ENCODE measurements at places on chromosomes 4 and X.

DNA sequence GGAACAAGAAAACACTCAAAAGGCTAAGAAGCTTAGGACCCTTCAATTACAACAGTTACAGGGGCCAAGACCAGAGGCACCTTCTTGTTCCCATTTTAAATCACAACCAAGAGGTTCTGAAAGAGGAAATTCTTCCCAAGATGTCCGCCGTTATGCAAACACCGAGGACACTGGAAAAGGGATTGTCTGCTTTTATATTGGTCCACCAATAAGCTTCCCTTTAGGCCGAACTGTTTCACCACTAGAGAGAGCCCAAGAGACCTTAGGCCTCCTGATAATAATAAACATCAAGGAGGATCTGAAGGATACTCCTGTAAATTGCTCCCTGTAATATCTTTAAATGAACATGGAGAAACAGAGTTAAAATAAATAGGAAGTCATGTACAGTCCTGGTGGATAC lies 92.6 kb upstream of the NLRP2B start:
- no peak for DNase-seq

GRCh38 chrX:152831391-152831790 lies 528 bp downstream of the NSDHL start:
- no peak for DNase-seq

- DNase-seq, result no peak
Measured at GRCh38 chr4:1366371-1367229, 19.6 kb downstream of the UVSSA start.

DNA sequence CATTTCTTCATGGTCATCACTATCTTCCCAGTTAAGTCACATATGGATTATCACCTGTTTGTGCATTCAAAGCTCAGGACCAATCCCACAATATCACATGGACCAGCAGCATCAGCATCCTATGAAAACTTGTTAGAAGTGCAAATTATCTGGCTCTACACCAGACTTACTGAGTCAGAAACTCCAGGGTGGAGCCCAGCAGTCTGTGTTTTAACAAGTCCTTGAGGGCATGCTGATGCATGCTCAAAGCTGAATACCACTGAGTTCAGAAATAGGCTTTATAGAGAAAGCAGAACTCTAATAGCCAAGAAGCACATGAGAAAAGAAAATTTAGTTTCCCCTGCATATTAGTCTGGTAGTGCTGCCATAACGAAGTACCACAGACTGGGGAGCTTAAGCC lies 62.4 kb upstream of the GABRQ start:
- DNase-seq, result no peak

DNA sequence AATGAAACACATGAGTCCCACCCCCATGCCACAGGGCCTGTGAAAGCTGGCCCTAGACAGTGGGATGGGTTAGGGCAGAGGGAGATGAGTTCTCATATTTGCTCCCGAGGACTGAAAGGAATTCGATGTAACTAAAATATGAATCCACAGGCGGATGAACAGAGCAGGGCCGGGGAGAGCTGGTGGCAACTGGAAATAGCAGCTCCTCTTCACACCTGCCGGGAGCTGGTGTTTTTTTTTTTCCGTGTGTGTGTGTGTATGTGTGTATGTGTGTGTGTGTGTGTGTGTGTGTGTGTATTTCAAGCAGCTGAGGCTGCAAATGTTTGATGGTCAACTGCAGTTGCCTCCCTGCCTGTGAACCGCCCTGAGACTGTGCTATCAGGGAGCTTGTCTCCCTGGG lies 115.1 kb upstream of the PSAPL1 start:
- DNase-seq, result no peak

- DNase-seq, result peak; percentile 5
Measured at GRCh38 chr4:132513491-132513890, 635.6 kb upstream of the PCDH10 start.

- no peak for DNase-seq
Measured at GRCh38 chrX:15321447-15321846, 6.0 kb upstream of the ASB11 start.

GRCh38 chr4:74755486-74755885 lies 38.8 kb downstream of the BTC start:
- no peak for DNase-seq

DNA sequence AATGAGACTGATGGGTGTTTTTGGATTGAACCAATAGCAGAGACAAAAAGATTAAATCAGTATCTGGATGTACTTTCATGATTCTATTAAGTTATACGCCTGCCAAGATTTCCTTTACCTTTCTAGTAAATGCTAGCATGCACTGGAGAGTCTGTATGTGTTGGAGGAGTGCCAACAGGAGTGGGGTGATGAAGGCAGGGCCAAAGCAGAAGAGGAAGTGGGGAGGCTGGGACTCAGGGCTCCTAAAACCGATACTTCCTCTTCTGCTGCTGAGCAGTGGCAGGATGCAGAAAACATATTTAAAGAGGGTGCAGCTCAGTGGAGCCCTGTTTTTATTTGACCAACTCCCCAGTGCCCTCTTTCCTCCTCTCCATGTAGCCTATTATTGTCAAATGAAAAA lies 5.6 kb downstream of the CYSLTR1 start:
- no peak for DNase-seq

- DNase-seq, result no peak
Measured at GRCh38 chrX:70434914-70435586, 9.6 kb upstream of the DLG3 start.

DNA sequence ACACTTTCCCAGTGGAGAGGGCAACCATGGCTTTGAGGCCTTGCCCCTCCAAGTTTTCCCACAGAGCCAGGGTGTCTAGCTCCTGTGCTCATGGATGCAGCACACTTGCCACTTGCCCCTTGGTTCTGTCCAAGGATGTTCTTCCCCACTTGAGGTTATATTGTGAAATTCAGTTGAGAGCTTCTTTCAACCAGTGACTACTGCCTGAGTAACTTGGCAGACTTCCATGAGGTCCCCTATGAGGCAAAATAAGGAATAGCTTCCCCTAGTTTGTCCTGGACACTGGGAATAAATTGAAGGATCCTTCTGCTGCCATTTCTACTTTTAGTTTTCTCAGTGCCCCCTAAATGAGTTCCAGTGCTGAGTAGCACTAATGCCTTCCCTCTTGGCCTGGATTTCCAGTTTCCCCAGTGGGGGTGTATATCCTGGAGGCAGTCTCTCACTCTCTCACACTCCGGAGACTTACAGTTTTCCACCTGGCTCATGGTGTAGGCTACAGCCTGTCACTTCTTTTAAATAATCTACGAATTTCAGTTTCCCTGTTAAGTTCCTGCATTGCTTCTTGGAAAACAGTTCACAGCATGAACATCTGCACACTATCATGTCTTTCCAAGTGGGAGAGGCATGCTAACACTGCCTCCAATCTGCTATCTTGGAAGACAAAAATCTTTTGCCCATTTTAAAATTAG lies 36.4 kb upstream of the ADH4 start:
- DNase-seq, result no peak

GRCh38 chr4:46954643-46955042 lies 38.7 kb downstream of the GABRA4 start:
- DNase-seq, result no peak

GRCh38 chrX:100635040-100635439 lies 1.6 kb downstream of the TSPAN6 start:
- no peak for DNase-seq

GRCh38 chr4:55030589-55030988 lies 94.8 kb downstream of the KDR start:
- DNase-seq, result no peak

GRCh38 chrX:9316096-9316495 lies 148.8 kb upstream of the TBL1X start:
- no peak for DNase-seq

DNA sequence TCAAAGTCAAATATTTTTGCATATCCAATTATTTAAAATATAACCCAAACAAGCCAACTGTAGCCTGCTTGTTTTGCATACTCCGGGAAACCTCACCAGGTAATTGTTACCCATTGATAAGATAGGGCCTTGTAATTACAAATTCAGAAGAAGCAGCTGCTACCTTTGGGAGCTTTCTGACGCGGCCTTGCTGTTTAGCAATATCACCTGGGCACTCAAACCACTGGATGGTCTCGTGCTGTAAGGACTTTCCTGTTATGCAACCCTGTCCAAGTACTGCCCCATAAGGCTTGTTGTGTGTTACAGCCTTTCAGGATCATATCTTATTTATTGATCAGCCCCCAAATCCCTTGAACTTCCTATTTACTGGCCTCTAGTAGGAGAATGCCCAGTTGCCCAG lies 52.1 kb downstream of the HS3ST1 start:
- no peak for DNase-seq

DNA sequence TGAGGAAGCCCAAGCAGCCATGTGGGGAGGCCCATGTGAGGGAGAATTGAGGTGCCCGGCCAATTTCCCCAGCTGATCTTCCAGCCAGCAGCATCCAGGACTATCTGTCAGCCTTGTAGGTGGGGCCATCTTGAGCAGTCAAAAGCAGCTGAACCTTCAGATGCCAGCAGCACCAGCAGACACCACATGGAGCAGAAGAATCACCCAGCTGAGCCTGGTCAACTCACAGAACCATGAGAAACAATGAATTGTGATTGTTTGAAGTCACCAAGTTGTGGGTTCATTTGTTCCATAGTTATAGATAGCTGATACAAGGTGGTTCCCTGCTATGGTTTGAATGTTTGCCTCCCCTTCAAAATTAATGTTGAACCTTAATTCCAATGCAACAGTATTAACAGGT lies 85.1 kb upstream of the ATP6AP2 start:
- no peak for DNase-seq

DNA sequence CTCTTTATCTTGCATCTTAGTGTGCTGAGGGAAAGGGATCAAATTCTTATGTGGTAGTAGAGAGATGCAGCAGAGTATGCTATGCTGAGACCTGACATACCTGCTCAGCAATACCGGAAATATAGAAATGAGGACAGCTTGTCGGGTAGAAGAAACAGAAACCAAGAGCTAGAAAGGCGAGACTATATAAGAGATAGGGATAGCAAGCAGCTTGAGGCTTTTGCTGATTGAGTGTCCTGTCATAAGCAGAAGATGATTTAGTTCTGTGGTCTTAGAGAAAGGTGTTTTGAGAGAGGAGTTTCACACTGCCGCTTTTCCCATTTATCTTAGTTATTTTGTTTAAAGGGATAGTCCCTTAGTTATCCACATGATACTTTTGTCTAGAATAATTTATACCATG lies 31.7 kb downstream of the USP9X start:
- no peak for DNase-seq

GRCh38 chr4:167119392-167119791 lies 114.9 kb downstream of the SPOCK3 start:
- no peak for DNase-seq

DNA sequence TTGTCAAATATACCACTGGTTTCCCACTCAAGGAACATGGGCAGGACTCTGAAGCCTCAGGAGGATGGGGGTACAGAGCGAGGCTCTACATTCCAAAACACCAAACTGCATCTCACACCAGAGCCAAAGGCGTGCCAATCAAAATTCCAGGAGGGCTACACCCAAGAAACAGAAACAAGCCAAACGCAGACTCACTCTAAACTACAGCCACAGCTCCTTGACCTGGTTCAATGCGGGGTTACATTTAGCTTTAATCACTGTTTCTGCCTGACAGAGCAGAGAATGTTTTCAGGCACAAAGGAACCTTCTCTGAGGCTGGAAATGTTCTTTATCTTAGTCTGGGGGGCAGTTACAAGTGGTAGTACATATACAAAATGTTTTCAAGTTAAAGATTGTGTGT lies 2121.5 kb upstream of the AGA start:
- no peak for DNase-seq

- DNase-seq, result no peak
Measured at GRCh38 chrX:1430451-1430850, 22.3 kb downstream of the ASMTL start.

- DNase-seq, result no peak
Measured at GRCh38 chr4:138341739-138342415, 99.7 kb upstream of the SLC7A11 start.

- peak; percentile 40 for DNase-seq
Measured at GRCh38 chr4:140300271-140300970, 73.0 kb upstream of the SCOC start.

GRCh38 chr4:111854494-111855087 lies 290.7 kb upstream of the FAM241A start:
- DNase-seq, result peak; percentile 26

DNA sequence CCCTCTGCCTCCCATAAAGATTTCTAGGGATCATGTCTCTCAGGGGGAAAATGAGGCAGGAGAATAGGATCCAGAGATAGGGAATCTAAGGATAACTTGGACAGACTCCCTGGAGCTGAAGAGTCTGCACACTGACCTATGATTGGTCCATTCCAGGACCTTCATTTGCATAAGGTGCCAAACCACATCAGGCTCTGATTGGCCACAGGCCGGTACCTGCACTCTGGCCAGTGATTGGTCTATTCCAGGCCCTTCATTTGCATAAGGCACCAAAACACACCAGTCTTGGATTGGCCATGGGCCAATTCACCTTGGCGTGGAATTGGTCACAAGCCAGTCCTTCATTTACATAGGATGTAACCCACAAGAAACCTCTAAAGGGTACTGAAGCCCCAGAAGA lies 4.0 kb upstream of the HERC5 start:
- DNase-seq, result no peak

DNA sequence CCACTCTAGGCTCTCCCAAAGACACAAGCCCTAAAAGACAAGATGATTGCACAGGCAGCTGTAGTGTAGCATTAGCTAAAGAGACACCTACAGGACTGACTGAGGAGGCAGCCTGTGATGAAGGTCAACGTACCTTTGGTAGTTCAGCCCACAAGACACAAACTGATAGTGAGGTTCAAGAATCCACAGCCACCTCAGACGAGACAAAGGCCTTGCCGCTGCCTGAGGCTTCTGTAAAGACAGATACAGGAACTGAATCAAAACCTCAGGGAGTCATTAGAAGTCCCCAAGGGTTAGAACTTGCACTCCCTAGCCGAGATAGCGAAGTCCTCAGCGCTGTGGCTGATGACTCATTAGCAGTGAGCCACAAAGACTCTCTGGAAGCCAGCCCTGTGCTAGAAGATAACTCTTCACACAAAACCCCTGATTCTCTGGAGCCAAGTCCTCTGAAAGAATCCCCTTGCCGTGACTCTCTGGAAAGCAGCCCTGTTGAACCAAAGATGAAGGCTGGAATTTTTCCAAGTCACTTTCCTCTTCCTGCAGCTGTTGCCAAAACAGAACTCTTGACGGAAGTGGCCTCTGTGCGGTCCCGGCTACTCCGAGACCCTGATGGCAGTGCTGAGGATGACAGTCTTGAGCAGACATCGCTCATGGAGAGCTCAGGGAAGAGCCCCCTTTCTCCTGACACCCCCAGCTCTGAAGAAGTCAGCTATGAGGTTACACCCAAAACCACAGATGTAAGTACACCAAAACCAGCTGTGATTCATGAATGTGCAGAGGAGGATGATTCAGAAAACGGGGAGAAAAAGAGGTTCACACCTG lies 306.3 kb downstream of the ANK2 start:
- DNase-seq, result peak; percentile 69

GRCh38 chr4:83252782-83253405 lies 31.7 kb downstream of the COQ2 start:
- peak; percentile 77 for DNase-seq

- no peak for DNase-seq
Measured at GRCh38 chrX:43315622-43316021, 340.5 kb upstream of the MAOA start.
